ENCODE measurements at places on chromosomes 2 and 18. TPM values are rescaled to one million over a fixed set of nuclear protein-coding genes. Genes with fewer than 3 reads are reported as not detected.

DNA sequence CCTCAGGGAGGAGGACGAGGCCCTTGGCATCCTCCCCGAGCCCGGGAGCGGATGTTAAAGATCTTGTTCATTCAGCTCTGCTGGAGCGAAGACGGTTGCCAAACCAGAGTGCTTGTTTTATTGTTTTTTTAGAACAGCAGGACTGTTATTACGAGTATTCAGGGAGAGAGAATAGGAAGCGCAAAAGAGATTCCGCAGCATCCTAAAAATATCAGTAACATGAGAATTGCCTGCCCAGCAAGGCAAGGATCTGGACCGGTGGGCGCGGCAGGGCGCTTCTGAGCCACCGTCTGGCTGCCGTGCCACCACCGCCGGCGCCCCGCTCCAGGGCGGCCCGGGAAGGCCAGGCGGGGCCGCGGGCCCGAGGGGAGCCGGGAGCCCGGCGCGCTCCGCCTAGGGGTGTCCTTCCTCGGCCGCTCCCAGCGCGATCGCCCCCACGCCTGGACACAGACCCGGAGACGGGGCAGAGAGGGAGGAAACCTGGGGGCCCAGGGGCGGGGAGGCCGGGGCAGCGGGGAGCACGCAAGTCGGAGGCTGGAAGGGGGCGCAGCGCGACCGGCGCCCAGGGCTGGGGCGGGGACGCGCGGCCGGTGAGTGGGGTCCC lies 843 bp downstream of the CYS1 start:
- DNase-seq = peak; percentile 77

DNA sequence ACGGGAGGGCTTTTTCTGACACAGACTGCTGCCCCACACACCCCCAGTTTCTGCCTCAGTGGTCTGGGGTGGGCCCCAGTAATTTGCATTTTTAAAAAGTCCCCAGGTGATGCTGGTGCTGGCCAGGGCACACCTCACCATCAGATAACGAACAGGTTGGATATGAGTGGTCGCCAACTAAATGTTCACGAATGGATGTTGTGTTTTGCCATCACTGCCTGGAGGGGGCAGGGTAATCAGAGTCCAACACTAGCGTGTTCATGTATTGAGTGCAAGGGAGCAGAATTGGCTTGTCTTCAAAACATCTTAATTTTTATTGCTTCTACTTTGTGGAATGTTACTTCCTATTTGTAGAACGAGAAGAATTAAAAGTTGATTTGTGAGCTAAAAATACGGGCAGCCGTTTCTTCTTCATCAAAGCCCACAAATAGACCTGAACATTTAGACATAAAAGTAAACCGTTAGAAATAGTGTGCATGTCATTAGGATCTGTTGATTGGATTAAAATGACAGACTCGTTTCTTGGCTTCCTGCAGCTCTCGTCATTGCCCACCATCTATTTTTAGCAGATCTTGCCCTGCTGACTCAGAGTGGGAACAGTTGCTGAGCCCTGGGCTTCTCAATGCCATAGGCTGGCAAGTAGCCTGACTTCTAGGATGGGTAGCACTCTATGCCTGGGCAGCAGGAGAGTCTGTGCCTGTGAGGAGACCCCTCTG lies 45.2 kb downstream of the NCK2 start:
- no peak for DNase-seq

DNA sequence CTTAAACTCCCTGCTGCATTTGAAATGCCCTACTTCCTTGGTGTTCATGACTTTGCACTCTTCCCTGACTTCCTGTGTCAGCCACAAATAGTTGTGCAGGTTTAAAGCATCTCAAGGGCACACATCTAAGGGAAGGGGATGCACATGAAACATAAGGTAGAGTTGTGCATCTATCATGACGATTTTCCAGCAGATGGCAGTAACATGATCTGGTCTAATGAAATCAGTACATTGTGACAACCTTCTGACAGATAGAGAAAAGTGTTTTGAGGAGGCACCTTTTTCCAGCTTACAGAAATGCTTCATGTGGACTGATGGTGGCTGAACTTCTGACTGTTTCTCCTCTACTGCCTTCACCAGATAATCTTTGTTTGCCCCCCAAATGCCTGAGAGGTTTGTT lies 238.9 kb downstream of the XIRP2 start:
- DNase-seq = no peak

The RNF152 gene
- total RNA-seq = 17.9 TPM

GRCh38 chr2:12141618-12142258 lies 395.3 kb downstream of the LPIN1 start:
- DNase-seq = no peak

Data from right cardiac atrium (tissue), 5 donors.